ENCODE measurements at places on chromosomes 13 and 19.
A peak's percentile ranks its signal among the peaks of the same experiment; 100 is the strongest.

DNA sequence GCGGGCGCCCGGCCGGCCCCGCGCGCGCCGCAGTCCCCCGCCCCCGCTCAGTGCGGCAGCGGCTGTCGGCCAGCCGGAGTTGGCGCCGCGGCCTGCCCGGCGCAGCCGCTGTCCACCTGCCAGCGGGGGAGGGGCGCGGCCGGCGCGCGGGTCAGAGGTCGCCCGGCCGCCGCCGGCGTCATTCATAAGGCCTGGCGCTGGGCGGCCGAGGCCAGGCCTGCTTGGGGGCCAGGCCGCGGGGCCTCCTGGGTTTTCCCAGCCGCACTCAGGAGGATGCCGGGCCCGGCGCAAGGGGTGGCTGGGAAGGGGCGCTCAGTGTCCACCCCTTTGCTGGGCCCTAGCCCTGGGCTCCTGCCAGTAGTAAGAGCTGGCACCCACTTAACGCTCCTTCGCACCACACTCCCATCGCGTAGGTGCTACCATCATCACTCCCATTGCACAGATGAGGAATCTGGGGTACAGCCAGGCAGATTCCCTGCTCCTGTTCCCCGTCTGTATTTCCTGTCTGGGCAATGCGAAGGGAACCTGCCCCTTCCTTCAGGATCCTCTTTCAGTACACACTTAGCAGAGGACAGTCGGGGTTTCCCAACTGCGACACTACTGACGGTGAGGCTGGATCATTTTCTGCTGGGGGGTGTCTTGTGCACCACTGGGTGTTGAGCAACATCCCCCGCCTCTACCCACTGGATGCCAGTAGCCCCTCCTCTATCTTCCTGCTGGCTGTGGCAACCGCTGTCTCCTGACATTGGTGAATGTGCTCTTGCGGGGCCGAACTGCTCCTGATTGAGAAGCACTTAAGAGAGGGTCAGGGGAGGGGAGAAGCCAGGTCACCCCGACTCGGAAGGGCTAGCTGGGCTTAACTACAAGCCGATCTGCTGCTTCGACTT is 846 bp upstream of the PRKACA start:
- DNase-seq = peak; percentile 52

DNA sequence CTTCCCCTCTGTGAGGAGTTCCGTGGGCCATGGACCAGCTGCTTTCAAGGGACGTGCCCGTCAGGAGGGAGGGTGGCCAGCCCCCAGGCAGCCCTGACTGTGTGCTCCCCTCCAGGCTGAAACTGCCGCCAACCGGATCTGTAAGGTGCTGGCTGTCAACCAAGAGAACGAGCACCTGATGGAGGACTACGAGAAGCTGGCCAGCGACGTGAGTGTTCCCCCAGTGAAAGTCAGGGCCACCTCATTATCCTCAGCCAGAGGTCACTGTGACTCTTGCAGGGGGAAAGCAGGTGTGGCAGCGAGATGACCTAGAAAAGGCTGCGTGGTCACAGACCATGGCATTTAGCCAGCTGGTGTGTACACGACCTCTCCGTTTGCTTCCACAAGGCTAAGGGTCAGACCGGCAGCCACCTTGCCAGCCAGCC is 29.9 kb downstream of the CAPN12 start:
- DNase-seq = no peak

DNA sequence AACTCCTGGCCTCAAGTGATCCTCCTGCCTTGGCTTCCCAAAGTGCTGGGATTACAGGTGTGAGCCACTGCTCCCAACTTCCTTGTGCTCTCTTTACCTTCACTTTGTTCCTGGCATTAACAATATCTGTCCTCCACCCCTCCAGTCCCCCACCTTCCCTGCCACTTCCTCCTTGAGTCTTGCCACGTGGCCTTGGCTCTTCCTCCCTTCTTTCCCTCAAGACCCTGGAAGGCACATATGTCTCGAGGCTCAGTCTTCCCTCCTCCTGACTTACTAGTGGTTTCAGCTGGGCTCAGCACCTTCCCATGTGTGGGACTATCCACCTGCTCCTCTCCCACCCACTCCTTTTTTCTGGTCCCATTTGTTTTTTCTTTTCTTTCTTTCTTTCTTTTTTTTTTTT is 70.6 kb downstream of the IER2 start:
- no peak for DNase-seq

- DNase-seq = no peak
Observed at GRCh38 chr13:60433505-60433904, 36.5 kb downstream of the TDRD3 start.

- no peak for DNase-seq
Observed at GRCh38 chr19:1487576-1488281, 2.4 kb downstream of the PCSK4 start.

DNA sequence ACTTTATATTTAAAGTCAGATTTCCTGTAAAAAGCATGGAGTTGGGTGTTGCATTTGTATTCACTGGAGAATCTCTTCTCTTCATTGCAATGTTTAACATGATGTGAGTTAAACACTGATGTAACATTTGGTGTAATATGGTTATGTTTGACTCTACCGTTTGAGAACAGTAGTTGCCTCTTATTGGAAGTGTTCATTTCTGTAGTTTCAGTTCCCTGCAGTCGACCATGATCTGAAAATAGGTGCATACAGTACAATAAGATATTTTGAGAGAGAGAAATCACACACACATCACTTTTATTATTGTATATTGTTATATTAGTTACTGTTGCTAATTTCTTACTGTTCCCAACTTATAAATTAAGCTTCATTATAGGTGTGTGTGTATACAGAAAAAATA is 105.2 kb upstream of the SPACA7 start:
- DNase-seq = no peak

DNA sequence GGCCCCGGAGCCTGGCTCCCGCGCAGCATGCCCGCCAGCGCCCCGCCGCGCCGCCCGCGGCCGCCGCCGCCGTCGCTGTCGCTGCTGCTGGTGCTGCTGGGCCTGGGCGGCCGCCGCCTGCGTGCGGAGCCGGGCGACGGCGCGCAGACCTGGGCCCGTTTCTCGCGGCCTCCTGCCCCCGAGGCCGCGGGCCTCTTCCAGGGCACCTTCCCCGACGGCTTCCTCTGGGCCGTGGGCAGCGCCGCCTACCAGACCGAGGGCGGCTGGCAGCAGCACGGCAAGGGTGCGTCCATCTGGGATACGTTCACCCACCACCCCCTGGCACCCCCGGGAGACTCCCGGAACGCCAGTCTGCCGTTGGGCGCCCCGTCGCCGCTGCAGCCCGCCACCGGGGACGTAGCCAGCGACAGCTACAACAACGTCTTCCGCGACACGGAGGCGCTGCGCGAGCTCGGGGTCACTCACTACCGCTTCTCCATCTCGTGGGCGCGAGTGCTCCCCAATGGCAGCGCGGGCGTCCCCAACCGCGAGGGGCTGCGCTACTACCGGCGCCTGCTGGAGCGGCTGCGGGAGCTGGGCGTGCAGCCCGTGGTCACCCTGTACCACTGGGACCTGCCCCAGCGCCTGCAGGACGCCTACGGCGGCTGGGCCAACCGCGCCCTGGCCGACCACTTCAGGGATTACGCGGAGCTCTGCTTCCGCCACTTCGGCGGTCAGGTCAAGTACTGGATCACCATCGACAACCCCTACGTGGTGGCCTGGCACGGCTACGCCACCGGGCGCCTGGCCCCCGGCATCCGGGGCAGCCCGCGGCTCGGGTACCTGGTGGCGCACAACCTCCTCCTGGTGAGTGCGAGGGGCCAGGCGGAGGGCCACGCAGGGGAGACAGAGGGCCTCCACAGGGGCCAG is at the start of gene KL:
TSS of gene KL (plus strand) at position 10 of the 909 bp plus-strand sequence. CDS start at position 28, 18 bp downstream.
- no peak for DNase-seq

DNA sequence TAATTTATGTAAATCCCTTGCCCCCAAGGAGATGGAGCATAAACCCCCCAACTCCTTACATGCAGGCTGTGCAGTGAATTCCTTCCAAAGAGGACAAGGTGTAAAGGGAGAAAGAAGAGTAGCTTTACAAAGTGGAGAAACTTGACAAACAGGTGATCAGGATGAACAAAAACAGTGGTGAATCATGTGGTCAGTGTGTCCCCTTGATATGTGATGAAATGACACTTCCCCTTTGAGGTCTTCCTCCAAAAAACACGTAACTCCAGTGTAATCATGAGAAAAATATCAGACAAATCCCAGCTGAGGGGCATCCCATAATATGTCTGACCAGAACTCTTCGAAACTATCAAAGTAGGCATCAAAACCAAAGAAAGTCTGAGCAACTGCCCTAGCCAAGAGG is 29.5 kb upstream of the AKT2 start:
- no peak for DNase-seq

- no peak for DNase-seq
Observed at GRCh38 chr19:28372576-28373247, 840.2 kb downstream of the UQCRFS1 start.

- no peak for DNase-seq
Observed at GRCh38 chr19:39199025-39199424, 2.3 kb downstream of the NCCRP1 start.

GRCh38 chr13:51222686-51223559 is 725 bp downstream of the FAM124A start:
- DNase-seq = no peak

GRCh38 chr13:75369981-75370380 is 112.0 kb downstream of the TBC1D4 start:
- DNase-seq = no peak

DNA sequence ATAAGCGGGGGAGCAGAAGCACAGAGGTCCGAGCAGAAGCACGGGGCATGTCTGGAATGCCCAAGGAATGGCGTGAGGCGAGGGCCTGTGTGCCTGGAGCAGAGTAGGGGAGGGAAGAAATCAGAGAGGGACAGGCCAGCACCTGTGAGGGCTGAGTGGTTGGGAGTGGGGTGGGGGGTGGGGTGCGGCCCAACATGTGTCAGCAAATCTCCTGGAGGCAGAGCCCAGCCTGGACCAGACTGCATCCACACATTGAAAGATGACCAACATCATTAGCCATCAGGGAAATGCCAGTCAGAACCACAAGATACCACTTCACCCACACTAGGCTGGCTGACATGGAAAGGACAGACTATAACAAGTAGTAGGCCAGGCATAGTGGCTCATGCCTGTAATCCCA is 11.2 kb downstream of the CLASRP start:
- DNase-seq = no peak

DNA sequence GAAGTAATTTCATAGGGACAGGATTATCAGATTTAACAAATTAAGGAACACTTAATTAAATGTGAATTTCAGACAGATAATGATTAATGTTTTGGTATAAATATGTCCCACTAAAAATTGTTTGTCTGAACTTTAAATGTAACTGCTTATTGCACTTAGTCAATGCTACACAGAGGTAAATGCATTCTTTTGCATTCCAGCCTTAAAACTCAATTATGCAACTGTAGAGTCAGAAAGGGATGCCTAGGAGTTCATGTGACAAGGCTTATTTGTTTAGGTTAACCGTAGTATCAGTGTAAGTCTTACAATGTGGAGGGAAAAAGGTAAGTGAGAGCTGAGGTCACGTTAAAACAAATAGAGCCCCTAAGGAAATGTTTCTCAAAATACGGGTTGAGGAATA is 347.2 kb upstream of the ARGLU1 start:
- no peak for DNase-seq

DNA sequence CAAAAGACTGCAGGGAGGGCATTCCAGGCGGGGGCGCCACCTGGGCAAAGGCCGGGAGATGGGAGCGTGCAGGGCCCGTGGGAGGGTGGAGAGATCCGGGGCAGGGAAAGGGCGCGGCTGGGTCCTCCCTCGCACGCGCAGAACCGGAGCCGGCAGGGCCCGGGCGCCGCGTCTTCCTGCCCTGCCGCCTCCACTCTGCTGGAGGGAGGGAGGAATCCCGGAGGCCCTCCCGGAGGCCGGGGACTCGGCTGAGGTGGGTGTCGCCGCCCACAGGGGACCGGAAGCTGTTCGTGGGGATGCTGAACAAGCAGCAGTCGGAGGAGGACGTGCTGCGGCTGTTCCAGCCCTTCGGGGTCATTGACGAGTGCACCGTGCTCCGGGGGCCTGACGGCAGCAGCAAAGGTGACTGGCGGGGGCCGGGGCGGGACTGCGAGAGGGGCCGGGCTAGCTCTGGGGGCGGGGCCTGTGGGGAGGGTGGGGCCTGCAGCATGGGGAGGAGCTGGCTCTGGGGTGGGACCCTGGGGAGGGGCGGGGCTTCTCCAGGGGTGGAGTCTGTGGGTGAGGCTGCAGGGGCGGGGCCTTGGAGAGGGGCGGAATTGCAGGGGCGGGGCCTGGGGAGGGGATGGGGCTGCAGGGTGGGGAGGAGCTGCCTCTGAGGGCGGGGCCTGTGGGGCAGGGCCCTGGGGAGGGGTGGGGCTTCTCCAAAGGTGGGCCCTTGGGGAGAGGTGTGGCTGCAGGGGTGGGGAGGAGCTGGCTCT is 51.3 kb downstream of the CELF5 start:
- peak; percentile 54 for DNase-seq

- peak; percentile 25 for DNase-seq
Observed at GRCh38 chr13:114129649-114130062, 2.8 kb downstream of the RASA3 start.

- no peak for DNase-seq
Observed at GRCh38 chr13:33571618-33572017, 246.3 kb upstream of the RFC3 start.

DNA sequence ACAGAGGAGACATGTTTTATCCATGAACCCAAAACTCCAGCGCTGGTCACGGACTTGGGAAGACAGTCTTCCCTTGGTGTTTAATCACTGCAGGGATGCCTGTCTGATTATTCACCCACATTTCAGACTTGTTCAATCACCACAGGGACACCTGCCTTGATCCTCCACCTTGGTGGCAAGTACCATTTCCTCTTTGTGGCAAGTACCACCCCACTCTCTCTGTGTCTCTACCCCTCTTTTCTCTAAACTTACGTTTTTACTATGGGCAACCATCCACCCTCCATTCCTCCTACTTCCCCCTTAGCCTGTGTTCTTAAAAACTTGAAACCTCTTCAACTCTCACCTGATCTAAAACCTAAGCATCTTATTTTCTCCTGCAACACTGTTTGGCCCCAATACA is 16.8 kb downstream of the ZNF83 start:
- DNase-seq = no peak

DNA sequence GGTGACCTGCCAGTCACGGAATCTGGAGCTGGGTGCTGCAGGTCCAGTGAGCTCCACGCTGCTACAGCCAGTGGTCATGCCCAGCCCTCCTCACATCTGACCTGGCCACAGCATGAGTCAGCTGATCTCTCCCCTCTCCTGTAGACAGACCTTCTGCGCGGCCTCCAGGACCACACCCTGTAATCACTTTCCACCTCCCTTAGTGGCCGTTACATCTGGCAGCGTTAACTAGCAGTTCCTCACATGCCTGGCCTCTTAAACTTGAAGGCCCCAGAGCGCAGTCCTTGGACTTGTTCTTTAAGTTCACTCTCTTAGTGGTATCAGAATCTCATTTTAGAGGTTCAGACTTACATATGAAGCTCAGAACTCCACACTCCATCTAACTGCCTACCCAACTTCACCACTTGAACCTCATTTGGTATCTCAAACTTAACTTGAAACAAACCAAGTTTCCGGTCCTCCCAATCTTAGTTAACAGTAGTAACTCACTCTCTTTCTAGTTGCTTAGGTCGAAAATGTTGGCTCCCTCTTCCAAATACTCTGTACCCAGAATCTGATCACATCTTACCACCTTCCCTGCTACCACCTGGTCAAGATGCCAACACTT is 22.7 kb downstream of the MIPEP start:
- DNase-seq = no peak

GRCh38 chr19:2652504-2653099 is 49.9 kb downstream of the GNG7 start:
- DNase-seq = no peak

GRCh38 chr13:105537113-105537512 is 998.3 kb downstream of the EFNB2 start:
- no peak for DNase-seq

GRCh38 chr13:60838581-60838980 is 441.6 kb downstream of the TDRD3 start:
- DNase-seq = peak; percentile 9
